Erythroblast (primary cell): ENCODE measurements at places on chromosomes 3 and 15.

- no peak for DNase-seq
These were observed 48.1 kb downstream of the ACAP2 start for GRCh38 chr3:195394700-195395099.

GRCh38 chr3:69791919-69792399 is 52.7 kb downstream of the MITF start:
- peak; percentile 84 for DNase-seq

DNA sequence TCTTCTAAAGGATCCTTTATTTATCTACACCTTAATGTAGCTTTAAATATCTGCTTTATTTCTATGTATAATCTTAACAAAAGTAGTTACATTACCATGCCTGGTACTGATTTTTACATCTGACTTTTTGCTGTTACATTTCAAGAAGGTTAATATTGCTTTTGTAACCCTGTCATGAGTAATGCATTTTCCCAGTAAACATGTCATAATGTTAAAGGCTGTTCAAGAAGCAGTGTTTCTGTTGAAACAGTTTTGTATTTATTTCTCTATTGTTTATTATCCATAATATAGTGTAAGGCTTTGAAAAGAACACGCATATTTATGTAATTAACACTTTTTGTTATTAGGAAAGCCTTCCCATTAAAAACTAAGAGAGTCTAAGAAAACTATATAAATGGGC is 98.5 kb upstream of the SOX2 start:
- no peak for DNase-seq

DNA sequence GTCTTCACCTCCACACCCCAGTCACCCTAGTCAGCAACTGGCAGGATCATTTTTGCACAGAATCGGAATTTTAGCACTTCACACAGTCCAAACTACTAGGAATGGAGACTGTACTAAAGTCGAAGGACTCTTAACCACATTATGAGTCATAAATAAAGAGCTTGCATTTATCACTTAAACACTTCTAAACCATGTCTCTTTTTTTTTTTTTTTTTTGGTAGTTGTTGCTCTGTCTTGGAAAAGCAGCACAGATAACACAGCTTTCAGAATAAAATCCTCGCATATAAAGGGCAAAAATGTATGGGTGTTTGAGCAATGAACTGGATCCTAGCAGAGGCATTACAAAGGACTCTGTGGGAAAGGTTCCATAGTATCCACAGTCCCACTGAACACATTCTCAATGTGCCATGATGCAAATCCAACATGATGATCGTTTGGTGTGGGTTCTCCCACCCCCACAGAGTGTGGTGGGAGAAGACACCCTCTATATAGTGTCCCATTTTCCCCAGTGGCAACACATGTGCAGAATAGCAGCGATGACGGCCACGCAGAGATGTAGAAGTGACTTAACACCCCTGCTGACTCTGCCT is 47.1 kb downstream of the FOXP1 start:
- no peak for DNase-seq
